ENCODE measurements at places on chromosomes 7 and 10.

DNA sequence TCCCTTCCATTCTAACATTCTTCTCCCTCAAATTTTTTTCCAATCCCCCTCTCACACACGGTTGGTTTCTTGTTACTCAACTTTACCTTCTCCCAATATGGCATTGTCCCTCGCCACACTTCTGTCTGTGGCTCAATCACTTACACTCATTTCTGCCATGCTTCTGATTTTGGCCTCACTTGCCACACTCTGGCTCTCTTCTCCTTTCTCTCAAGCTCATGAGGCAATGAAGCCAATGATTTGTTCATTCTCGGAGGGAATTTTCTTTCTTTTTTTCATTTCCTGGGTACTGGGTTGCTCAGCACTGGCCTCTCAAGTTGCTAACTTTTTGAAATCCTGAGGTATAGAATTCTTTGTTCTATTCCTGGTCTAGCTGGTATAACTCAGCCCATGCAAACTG, 4.0 kb upstream of the MYOZ1 start:
- ATAC-seq = no peak

DNA sequence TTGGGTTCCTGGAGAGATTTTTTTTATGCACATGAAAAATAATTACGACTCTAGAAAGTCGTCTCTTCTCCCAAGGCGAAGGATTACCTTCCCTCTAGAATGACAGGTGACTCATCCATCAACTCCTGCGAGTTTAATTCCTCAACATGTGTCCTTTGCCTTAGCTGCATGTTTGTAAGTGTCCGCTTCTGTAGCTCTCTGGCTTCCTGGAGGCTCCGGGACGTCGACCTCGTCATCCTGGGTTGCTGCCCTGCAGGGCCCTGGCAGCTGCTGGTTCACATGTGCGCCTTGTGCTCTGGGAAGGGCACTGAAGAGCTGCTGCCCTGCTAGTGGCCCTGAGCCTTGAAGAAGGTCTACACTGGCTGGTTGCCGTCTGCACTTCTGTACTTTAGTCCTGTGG, 210.2 kb downstream of the MLLT10 start:
- ATAC-seq = no peak

- no peak for ATAC-seq
Observed at GRCh38 chr7:30320392-30320791, 36.0 kb downstream of the ZNRF2 start.

DNA sequence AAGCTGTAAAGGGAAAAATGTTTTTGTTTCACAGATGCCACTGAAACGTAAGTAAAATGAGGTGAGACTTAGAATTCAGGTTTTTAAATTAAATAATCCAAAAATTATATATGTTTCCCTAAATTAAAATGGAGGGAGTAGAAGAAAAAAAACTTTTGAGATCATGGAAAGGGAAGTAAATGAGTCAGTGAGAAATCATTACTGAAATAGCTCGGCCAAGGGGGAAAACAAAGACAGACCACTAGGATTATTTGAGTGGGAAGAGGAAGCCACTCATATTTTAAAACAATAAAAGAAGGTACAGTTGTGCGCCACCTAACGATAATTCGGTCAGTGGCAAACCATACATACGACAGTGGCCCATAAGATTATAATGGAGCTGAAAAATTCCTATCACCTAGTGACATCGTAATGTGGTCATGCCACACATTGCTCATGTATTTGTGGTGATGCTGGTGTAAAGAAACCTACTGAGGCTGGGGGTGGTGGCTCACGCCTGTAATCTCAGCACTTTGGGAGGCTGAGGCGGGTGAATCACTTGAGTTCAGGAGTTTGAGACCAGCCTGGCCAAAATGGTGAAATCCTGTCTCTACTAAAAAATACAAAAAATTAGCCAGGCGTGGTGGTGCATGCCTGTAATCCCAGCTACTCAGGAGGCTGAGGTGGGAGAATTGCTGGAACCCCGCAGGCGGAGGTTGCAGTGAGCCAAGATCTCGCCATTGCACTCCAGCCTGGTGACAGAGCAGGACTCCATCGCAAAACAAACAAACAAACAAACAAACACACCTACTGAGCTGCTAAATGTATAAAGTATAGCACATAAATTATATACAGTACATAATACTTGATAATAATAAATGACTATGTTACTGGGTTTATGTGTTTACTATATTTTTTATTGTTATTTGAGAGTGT, 64.7 kb downstream of the MKX start:
- no peak for ATAC-seq

- no peak for ATAC-seq
Observed at GRCh38 chr10:87866412-87866974, 3.1 kb downstream of the PTEN start.

- no peak for ATAC-seq
Observed at GRCh38 chr10:129678186-129678585, 211.1 kb downstream of the MGMT start.

DNA sequence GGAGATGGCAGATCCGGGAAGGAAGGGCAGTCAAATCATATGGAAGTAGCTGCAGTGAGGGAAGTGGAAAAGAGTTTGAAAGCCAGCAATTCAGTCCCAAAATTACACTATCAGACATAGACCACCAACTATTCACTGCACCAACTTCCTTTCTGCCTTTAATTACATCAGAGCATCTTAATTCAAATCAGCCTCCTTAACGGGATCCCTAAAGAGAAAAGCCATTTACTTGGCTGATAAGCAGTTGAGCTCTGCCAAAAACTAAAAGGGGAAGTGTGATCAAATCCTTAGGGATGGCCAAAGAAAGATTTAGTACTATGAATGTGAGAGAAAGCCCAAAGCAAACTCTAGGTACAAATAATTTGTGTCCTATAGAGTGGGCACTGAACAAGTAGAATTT, 110.4 kb downstream of the AMPH start:
- ATAC-seq = no peak

DNA sequence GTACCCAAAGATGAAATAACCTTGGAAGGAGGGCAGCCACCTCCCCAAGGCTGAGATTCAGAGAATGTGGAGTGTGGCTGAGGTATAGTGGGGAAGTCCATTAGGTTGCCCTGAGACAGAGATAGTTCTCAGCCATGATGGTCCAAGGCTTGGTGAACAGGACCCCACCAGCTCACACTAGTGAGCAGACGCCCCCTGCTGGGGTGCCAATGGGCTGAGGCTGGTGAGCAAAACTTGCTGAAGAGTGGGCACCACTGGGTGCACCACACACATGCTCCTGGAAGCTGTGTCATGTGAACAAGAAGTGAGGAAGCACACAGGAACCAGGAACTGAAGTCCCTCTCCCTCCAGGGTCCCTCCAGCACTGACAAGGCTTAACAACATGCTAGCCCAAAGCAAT, 8.9 kb downstream of the FBXL13 start:
- ATAC-seq = peak; percentile 58

DNA sequence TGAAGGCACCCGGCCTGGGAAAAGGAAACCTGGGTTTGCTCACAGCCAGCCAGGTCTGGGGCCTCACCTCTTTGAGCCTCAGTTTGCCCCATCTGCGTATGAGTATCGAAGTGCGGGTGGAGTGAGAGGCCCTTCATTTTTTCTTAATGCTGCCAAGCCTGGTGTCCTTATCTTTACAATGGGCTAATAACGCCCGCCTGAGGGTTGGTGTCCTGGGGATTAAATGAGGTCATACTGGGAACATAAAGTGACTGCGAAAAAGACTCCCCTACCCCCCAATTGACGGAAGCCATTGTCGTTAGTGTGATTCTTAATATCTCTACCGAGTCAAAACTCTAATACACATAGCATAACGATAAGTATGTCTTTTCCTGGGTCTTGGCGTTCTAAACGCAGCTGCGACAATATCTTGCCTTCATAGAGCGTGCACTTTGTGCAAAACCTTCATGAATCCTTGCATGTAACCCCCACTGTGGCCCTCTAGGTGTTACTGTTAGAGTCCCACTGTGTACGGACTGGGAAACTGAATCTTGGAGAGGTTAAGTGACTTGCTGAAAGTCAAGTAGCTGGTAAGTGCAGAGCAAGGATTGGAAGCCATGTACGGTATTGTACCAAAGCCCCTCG, 11.4 kb upstream of the GRB10 start:
- no peak for ATAC-seq

DNA sequence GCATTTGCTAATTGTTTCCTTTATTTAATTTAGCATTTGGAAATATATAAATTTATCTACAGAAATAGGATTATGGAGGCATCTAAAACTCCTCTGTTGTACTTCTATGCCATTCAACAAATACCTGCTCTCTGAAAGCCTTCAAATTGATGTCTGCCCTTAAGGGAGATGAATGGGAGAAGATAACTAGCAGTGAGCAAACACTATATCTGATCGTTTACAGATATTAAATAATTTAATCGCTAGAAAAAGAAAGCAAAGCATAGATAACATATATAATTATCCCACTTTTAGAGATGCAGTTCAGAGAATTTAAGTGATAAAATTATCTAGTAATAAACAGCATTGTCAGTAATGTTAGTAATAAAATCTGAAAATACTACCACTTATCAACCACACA, 524.9 kb downstream of the NRG3 start:
- no peak for ATAC-seq

GRCh38 chr7:134548877-134549276, at the start of gene AKR1B15:
AKR1B15 (plus strand) TSS chr7:134549110; CDS start chr7:134564620, 15,510 bp downstream.
- ATAC-seq = peak; percentile 96

DNA sequence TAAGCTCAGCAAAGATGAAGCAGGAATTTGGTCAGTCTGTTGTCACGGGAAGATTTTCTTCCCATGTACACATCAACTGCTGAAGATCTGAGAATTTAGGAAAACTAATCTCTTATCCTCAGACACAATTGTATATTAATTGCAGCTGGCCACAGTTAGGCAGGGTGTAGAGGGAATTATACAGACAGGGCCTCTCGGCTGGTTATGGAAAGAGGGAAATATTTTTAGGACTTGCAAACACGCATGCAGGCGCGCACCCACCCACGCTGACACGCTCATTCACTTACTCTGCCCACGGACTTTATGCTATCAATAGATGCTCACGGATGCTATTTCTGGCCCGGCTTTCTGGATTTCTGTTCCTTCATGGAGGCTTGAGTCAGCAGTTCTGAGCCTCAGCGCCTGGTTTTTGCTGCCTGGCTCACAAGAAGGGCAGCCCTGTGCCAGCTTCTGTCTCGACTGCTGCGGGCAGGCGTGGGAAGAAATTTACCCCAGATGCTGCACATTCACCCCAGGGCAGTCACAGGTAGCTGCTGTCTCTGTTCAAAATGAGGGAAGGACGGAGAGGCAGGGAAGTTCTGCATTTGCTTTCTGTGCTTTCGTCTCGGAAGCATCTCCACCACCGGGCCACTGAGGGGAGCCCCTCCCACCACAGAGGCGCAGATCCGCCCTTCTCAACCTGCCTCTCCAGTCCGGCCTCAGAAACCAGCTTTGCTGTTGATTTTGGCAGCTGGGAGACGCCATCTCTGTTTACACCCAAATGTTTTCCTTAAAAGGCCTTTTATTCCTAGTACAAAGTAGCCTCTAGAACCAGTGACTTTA, 116.3 kb upstream of the BTBD16 start:
- no peak for ATAC-seq

DNA sequence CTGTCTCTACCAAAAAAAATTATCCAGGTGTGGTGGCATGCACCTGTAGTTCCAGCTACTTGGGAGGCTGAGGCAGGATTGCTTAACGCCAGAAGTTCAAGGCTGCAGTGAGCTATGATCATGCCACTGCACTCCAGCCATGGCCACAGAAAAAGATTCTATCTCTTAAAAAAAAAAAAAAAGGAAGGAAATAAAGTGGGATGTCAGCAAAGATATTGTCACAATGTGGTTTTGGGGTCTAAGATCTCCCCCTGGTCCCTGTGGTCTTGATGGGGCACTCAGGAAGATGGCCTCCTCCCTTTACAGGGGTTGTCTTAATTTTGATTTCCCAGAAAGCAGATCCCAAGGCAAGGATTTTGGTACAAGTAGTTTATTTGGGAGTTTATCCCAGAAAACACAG, 7.4 kb upstream of the KAZALD1 start:
- no peak for ATAC-seq

GRCh38 chr7:101557978-101558741, 70.9 kb downstream of the MYL10 start:
- no peak for ATAC-seq

DNA sequence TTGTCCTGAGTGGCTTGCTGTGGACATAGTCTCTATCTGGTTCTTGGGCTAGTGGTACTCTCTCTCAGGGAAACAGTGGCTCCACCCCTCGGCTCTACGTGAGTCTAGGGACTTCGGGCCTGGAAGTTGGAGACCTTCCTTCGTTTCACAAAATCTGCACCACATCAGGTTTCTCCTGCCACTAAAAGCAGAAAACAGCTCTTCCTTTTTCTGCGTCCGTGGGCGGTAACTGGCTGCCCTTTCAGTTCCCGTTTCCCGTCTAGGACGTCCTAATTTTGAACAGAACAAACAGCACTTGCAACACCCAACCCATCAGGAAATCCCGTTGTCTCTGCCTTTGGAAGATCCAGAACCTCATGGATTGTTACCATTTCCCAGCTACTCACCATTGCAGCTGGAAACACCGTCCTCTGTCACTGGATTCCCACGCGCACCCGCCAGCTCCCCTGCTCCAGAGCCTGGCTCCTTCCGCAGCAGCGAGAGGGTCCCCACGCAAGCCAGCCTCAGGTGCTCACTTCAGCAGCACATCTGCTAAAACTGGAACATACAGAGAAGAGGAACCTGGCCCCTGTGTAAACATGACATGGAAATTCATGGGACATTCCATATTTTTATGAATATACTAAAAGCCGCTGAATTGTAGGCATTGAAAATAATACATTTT, 311.4 kb upstream of the AKR1E2 start:
- ATAC-seq = peak; percentile 87

DNA sequence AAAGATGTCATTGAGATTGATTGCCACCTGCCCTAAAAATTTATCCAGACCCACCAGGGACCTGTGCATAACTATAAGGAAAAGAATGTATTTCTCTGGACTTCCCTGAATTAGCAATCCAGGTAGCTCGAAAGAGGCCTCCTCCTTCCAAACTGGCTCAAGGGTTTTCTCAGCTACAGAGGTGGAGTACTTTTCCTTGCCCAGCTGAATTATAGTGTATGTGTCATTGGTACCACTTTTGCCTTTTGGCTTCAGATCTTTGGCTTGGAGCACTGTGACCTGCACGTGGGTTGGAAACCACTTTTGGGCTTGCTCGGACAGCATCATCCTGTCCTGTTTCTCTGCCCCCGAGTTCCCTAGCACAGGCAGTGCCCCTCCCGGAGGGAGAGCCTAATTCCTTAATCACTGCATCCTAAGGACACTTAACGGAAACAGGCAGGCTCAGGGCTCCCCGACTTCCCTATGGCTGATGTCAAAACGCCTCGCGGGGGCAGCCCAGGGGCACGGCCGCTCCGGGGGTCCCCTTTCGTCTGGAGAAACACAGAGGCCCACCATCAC, 825 bp downstream of the RAB11FIP2 start:
- no peak for ATAC-seq

- ATAC-seq = no peak
Observed at GRCh38 chr10:121406823-121407545, 191.3 kb downstream of the FGFR2 start.
